ENCODE measurements at places on chromosomes 5 and 9.

DNA sequence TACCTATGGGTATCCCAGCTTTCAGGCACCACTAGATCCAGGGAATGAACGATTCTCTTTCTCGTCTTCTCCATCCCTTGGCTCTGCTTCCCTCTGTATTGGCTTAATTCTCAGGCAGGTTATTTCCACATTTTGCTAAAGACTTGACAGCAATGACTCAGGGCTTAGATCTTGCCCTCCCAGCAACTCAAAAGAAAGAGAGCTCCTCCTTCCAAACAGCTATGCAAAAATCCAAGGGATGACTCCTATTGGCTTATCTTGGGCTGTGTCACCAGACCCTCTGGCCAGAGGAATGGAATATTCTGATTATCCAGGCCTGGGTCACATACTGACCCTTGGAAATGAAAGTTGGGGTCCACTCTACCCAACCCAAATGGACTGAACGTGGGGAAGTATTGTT, 270.2 kb downstream of the NTRK2 start:
- DNase-seq, result no peak

- no peak for DNase-seq
Measured at GRCh38 chr9:88391236-88391635, 3.0 kb downstream of the SPIN1 start.

GRCh38 chr9:1514250-1514649, 464.1 kb downstream of the DMRT2 start:
- no peak for DNase-seq

- no peak for DNase-seq
Measured at GRCh38 chr5:175814691-175815090, 56.7 kb upstream of the CPLX2 start.

- no peak for DNase-seq
Measured at GRCh38 chr5:158152136-158152535, 293.2 kb upstream of the CLINT1 start.

DNA sequence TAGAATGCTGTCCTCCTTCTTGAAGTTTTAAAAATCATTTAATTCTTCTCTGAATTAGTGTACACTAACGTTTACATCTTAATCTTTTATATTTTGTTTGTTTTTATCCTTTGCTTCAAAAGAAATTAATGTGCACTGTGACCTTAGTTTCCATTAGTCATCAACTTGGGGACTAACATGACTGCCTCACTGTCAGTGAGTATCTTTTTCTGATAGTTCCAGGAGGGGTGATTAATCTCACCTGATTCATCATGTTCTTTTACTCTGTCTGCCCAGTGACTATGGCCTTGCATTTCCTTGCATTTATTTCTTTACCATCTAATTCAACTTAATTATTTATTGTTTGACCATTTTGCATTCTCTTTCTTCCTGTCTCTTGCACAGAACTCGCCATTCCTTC, 33.4 kb upstream of the NR3C1 start:
- DNase-seq, result no peak

DNA sequence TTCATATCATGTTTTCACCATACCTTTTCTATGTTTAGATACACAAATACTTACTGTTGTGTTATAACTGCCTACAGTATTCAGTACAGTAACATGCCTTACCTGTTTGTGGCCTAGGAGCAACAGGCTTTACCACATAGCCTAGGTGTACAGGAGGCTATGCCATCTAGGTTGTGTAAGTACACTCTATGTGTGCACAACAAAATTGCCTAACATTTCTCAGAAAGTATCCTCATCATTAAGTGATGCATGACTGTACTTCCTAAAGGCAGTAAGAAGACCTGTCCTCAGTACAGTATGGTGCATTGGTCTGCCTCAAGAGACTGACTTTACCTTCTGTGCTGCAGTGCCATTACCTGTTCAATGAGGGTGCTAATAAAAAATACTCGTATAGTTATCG, 7.9 kb downstream of the TXN start:
- no peak for DNase-seq

DNA sequence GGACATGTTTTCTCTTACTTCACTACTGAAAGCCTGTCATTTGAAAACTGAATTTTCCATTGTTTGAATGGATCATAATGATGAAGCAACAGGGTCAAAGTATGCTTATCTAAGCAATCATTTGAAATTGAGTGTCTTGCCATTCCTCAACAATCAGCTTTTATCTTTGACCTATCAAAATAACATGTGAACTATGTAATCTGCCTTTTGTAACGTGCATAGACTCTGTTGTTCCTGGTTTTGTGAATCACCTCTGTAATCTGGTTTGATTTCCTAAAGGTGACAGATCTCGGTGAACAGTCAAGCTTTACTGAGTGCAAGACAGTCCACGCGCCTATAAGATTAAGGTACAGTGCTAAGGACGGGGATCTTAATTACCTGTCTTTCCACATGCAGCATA, 3.3 kb downstream of the MEF2C start:
- no peak for DNase-seq

DNA sequence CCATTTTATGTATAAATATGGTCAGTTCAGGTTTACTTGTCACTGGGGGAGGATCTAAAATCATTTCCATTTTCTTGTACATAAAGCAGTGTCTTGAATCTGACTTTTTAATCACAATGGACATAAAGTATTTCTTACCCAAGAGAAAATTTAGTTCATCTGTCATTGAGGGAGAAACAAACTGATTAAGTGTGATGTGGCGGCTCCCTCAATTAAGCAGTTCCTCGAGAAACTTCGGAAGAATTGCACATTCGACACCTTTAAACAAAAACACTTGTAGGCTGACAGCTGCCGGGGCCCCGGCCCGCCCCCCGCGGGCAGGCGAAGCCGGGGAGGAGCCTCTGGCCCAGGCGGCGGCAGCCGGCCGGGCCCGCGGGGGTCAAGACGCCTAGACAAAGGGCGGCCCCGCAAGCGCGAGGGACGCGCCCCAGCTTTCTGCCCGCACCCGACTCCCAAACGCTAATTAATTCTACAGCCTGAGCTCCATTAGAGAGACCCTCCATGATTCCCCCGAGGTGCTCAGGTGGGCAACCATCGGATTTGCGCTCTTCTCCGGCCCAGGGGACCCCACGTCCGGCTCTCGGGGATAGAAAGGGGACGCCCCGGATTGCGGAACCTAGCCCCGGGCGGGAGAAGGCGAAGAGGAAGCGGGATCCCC, 750 bp downstream of the TRIM36 start:
- DNase-seq, result no peak

GRCh38 chr5:123227216-123227615, 138.2 kb downstream of the PRDM6 start:
- no peak for DNase-seq

DNA sequence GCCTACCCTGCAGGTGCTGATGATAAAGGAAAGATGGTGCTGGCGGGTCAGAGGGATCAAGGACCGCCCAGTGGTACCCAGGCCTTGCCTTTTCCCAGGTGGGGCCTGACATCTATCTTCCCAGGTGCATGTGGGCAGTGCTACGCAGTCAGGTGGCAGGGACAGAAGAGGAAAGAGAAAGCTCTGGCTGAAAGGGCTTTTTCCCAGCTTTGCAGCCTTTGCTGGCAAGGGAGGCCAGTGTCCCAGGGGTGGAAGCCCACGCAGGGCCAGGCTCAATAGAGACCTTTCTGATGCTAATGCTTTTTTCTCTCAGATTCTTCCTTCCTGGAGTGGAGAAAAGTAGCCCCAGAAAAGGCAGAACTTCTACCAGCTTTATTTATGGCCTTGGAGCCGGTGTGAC, 36.7 kb downstream of the FABP6 start:
- DNase-seq, result no peak

DNA sequence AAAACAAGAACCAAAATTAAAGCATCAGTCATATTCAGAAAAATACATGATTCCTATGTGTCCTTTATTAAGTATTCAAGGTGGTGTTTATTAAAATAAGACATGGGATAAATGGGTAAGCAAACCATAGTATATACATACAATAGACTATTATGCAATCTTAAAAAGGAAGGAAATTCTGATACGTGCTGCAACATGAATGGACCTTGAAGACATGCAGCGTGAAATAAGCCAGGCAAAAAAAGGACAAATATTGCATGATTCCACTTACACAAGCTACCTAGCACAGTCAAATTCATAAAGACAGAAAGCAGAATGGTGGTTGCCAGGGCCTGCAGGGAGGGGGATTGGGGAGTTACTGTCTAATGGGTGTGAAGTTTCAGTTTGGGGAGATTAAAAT, 127.7 kb downstream of the DMAC1 start:
- DNase-seq, result no peak

- DNase-seq, result no peak
Measured at GRCh38 chr9:121929893-121930875, 162.9 kb downstream of the TTLL11 start.

GRCh38 chr5:88279584-88279983, 10.9 kb upstream of the TMEM161B start:
- DNase-seq, result no peak

DNA sequence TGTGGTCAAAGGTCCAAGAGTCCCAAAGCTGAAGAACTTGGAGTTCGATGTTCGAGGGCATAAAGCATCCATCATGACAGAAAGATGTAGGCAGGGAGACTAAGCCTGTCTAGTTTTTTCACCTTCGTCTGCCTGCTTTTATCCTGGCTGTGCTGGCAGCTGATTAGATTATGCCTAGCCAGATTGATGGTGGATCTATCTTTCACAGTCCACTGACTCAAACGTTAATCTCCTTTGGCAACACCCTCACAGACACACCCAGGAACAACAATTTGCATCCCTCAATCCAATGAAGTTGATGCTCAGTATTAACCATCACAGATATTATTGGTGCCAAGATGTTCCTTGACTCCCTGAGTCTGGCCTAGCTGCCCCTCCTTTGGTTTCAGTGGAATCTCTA, 530.8 kb upstream of the CLINT1 start:
- DNase-seq, result no peak

DNA sequence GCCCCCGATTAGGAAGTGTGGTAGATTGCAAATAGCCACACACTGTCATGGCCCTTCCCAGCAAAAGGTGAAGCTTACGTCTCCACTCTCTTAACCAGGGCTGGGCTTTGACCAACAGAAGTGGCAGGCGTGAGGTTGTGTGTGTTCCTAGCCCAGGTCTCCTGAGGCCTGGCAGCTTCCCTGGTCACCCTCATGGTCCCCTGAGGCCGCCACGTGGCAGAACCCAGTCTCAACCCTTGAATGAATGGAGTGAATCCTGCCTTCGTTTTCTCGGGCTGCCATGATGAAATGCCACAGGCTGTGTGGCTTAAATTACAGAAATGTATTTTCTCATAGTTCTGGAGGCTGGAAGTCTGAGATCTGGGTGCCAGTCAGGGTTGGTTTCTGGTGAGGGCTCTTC, 370.4 kb downstream of the IRX2 start:
- DNase-seq, result no peak

DNA sequence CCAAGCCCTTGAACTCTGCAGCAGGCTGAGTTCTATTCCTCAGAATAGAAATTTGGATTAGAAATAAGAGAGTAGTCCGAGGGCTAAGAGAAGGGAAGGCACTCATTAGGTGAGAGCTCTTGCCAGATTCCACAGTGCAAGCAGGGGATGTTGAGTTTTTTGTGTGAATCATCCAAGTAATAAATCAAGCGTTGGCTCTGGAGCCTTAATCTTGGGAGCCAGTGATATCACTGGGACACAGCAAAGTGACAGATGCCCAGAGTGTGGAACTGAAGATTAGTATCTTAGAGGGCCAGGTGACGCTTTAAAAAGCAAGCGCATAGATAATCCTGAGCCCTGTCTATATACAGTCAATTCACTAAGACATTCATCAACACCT, 60.3 kb downstream of the FOXD1 start:
- DNase-seq, result no peak

DNA sequence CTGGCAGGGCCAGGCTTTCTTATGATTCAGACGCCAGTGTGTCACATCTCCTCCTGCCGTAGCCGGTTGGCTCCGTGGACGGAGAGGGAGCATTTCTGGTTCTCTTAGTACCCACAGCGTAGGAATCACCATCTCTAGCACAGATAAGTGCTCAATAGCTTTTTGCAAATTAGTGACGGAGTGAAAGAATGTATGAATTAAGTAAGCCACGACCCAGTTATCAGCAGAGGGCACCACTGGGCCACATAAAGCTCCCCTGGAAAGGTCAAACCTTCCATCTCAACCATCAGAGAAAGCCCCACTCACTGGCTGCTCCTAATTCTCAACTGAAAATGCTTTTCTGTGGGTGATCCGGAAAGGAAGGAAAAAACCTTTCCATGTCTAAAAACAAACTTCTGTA, 317.0 kb upstream of the ADCY2 start:
- no peak for DNase-seq

GRCh38 chr9:26243029-26243697, 564.9 kb upstream of the TUSC1 start:
- no peak for DNase-seq

DNA sequence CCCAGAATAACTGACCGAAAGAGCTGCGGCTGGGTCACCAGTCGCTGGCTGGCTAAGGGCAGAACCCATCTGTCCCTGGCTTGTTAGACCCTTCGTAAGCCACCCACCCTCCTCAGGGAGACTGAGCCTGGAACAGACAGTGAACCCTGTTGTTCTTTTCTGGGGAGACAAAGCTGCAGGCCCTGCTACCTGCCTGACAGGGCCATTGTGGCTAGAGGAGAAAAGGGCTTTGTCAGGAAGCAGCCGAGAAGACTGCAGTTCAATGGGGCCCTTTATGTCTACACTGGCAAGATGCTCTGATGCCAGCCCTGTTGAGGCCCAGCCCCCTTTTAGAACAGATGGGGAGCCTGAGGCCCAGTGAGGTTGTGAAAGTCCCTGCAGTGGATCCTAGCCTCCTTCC, 3.7 kb upstream of the NIPAL4 start:
- no peak for DNase-seq

GRCh38 chr5:178940569-178941360, at the start of gene ZNF454:
ZNF454 (plus strand) TSS chr5:178941198; CDS start chr5:178942792, 1,594 bp downstream.
- no peak for DNase-seq

- no peak for DNase-seq
Measured at GRCh38 chr9:88777498-88778312, 213.6 kb upstream of the S1PR3 start.

- DNase-seq, result no peak
Measured at GRCh38 chr5:7493081-7493480, 97.1 kb downstream of the ADCY2 start.

DNA sequence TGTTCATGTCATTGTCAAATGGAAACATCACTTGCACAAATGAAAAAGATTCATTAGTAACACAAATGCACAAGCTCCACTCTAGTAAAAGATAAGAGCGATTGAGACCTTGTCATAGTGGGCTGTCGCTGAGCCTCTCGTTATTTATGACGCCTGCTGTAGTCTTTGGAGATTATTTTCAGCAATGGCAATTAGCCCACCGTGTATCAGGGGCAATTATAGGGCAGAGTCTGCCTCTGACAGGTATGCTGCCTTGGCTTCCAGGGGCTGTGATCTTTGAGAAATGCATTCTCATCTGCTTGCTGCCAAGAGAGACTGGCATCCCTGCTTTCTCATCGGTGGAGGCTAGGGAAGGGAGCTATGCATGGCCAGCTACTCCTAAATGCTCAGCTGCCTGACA, 426.8 kb upstream of the CLINT1 start:
- DNase-seq, result no peak
